CD4-positive, alpha-beta T cell (primary cell): ENCODE measurements at places on chromosomes 4 and X.

GRCh38 chr4:92122911-92123310 lies 180.9 kb upstream of the GRID2 start:
- no peak for DNase-seq

DNA sequence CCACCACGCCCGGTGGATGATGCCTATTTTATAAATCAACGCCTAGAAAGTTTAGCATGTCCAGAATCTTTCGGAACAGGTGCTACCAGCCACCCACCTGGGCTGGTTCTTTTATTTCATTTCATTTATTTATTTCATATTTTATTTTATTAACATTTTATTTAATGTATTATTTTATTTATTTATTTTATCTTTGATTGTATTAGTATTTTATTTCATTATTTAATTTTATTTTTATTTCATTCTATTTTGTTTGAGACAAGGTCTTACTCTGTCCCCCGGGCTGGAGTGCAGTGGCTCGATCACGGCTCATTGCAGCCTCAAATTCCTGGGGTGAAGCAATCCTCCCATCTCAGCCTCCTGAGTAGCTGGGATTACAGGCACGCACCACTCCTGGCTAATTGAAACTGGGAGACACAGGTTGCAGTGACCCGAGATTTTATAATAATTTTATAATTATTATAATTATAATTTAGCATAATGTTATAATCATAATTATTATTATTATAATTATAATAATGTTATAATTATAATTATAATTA lies 187.2 kb downstream of the SHOX start:
- DNase-seq, result no peak

GRCh38 chr4:10094841-10095240 lies 21.8 kb downstream of the WDR1 start:
- no peak for DNase-seq

- DNase-seq, result no peak
Observed at GRCh38 chr4:54973784-54974183, 151.6 kb downstream of the KDR start.

- DNase-seq, result no peak
Observed at GRCh38 chr4:84493092-84493850, 5.8 kb downstream of the NKX6-1 start.

GRCh38 chrX:129876771-129877305 lies 29.1 kb upstream of the UTP14A start:
- no peak for DNase-seq

DNA sequence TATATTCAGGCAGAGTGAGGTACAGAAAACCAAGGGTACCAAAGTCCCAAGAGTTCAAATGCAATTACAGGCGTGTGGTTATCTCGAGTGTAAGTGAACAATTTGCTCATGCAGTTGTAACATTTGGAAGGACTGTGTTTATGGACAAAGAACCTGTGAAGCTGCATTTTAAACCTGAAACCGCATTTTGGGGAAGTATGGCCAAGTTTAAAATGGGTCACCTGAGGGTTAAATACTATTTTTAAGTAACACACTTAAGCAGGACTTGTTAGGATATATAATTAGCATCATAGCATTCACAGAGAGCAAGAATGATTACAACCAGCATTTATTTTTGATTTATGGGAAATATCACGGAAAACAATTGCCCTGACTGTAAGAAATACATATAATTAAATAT lies 79.1 kb upstream of the LCORL start:
- DNase-seq, result no peak

GRCh38 chrX:150482537-150483206 lies 85.7 kb upstream of the MTM1 start:
- DNase-seq, result no peak
